Memory B cell (primary cell): ENCODE measurements at places on chromosomes 2 and 18.
A peak's percentile ranks its signal among the peaks of the same experiment; 100 is the strongest.

DNA sequence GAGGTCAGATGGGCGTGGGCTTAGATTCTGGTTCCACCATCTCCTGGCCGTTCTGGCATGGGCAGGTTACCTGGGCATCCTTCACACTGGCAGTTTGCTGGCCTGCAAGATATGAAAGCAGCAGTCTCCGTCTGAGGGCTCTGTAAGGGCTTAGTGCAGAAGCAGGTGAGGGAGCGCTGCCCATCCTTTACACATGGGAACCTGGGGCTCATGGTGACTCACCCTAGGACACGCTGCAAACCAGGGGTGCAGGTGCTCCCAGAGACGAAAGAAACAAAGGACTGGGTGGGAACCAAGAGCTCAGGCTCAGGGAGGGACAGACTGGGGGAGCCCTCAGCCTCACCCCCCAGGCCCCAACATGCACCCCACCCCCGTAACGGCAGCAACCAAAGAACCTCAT, 10.7 kb upstream of the ID2 start:
- DNase-seq, result no peak

GRCh38 chr2:714005-714741, 37.0 kb upstream of the TMEM18 start:
- DNase-seq, result peak; percentile 48

GRCh38 chr2:207847807-207848544, 78.3 kb upstream of the FZD5 start:
- no peak for DNase-seq

DNA sequence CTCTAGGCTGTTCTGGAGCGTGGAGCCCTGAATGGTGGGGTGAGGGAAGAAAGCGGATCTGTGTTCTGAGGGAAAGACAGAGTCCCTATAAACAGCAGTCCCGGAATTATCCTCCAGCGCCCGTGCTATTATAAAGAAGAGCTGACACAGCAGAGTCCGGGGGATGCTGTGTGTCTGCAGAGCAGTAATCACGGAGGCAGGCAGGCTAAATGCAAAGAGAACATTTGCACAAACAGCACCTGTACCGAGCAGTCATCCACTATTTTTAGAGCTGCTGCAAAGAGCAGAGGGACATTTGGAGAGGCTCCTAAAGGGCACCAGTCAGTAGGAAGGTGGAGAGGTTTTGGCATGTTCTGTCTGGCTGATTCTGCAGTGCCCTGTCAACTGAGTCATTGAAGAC, 293.8 kb upstream of the SLC14A2 start:
- DNase-seq, result no peak

- no peak for DNase-seq
Observed at GRCh38 chr2:41197781-41198180, 745.9 kb upstream of the SLC8A1 start.

- no peak for DNase-seq
Observed at GRCh38 chr2:68237404-68237803, 14.9 kb downstream of the PPP3R1 start.

DNA sequence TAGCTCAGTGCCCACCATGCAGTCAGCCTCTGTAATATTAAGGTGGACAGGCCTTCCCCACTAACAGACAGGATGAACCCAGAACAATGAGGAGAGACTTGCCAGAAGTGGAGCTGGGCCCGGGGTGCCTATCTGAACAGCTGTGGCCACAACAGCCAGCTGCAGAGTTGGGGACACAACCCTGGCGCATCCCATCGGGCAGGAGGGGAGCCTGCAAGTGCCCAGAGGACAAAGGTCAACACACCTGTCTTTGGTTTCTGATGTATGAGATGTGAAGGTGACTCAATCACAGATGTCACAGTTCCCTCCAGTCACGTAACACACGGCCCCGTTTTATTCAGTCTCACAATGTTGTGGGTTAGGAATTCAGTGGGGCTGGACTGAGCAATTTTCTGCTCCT, 48.2 kb upstream of the TAF1B start:
- DNase-seq, result no peak

DNA sequence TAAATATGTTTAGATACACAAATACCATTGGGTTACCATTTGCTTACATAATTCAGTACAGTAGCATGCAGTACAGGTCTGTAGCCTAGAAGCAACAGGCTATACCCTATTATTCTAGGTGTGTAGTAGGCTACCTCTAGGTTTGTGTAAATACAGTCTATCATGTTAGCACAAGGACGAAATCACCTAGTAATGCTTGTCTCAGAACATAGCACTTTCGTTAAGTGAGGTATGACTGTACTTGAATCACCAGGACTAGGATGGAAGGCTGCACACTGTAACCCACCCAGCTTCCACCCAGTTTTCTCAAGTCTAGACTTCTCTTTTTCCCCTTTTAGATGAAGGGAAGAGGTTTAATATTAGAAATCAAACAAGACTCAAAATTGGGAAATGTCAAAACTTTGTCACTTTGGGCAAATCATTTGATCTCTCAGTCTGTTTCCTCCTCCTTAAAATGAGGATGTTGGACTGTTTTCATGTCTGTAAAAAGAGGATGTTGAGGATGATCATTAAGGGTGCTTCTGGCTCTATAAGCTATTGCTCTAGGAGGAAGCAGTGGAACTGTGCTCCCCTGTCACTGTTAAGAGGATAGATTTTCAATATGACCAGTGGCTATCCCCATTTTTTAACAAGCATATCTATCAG, 3.7 kb upstream of the SOCS6 start:
- DNase-seq, result no peak

- DNase-seq, result no peak
Observed at GRCh38 chr2:19797243-19797810, 104.5 kb downstream of the TTC32 start.

DNA sequence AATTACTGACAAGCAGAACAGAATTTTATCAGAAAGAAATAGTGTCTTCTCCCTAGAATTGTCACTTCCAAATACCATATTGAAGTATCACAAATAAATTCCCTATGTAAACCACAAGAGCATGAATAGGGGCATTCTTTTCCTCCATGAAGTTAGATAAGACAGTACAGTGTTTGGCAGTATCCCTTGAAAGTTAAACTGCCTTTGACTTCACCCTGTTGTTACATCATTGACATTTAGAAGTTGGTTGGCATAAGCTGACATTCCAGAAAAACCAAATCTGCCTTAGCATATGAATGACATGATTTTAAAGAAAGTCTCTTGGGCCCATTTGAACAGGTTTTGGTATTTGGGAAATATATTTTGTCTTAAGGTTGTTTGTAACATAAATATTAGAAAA, 50.2 kb upstream of the OSR1 start:
- DNase-seq, result no peak

DNA sequence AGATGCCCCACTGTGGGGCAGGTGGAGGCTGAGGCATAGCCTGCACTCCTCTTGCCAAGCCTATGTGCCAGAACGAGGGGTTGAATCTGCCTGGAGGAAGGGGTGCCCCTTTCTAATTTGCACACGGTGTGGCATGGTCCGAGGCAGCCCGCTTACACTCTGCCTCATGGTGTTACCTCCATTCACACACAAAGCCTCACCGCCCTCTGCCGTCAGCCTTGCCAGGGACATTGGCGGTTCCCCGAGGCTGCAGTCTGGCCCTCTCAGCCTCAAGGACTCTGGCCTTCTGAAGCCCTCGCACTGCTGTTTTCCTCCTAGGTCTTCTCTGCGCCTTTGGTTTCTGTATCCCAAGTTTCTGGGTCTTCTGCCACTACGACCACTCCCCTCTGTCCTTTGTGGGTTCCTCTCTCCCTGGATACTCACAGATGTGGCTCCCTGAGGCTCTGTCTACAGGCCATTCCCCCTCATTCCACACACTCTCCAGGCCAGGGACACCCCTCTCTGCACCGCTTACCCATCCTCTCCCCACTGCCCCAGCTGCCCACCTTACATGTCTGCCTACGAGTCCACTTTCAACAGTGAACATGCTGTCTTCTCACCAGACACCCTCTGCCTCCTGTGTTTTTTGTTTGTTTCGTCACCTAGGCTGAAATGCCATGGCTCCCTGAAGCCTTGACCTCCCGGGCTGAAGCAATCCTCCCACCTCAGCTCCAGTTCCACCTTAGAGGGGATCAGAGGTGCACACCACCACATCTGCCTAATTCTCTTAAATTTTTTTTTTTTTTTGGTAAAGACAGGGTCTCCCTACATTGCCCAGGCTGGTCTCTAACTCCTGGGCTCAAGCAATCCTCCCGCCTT, 7.9 kb upstream of the ASPRV1 start:
- DNase-seq, result no peak

DNA sequence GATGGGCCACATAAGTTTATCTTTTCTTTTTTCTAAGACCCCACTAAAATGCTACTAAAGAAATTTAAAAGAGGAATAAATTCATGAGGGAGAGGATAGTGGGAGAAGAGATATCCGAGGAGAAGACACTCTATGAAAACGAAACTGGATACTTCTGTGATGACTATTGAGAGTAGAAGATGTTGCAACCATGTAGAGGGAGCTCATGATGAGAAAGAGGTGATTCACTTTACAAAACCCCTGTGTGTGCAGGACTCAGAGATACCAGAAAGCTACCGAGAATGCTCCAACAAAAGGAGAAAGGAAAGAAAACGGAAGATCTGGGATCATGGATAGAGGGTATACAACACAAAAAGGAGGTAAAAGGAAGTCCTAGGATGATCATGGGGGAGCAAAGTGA, 34.9 kb downstream of the SLC38A11 start:
- DNase-seq, result no peak

DNA sequence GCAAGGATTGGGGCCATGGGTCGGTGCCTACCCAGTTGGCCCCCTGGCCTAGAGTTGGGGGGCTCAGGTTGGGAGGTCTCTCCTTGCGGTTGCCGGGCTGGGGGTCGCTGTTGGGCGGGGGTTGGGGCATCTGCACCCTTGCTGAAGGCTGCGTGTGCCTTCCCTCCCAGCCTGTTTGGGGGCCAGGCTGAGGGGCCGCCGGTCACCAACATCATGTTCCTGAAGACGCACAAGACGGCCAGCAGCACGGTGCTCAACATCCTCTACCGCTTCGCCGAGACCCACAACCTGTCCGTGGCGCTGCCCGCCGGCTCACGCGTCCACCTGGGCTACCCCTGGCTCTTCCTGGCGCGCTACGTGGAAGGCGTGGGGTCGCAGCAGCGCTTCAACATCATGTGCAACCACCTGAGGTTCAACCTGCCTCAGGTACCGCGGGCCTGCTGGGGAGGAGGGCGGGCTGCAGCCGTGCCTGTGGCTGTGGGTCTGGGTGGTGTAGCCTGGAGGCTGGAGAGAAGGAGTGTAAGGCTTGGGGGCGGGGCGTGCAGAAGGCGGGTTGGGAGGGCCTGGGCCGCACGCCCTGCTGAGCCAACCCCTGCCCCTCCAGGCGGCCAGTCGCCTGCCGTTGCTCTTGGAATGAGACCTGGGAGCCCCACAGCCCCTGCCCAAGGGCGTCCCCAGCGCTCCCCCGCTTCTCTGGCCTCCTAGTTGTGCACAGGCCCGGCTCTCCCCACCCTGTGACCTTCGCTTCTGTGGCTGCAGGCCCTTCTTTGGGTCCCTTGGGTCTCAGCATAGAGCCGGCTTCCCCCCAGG, 7.2 kb upstream of the NEU4 start:
- DNase-seq, result no peak

GRCh38 chr2:237630216-237631000, 3.0 kb downstream of the LRRFIP1 start:
- DNase-seq, result no peak

- DNase-seq, result no peak
Observed at GRCh38 chr18:50099725-50100407, 95.1 kb downstream of the MYO5B start.

DNA sequence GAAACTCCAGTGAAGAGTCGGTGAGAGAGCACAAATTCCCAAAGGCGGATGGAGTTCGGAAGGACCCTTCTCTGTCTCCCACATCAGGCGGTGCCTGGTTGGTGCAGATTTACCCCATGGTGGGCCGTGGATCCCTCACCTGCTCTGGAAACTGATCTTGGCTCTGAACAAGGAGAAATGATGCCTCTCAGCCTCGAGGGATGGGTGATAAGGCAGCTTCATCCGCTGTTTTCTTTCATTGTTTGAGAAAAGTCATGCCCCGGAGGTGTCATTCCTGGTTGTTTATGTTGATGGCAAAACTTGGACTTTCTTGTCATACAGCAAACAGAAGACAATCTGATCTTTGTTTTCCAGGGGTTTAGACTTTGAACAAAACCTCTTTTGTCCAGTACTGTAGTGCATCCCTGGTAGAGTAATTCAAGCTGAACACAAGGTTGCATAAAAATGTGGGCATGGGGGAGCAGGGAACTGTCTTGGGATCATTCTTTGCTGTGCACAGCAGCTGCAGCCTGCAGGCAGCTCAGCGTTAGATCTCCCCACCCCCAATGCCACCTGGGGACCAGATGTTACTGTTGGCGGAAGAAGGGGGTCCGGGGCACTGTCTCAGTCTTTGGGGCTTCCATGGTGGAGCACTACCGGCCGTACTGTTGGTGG, 81.3 kb downstream of the NFATC1 start:
- DNase-seq, result no peak

DNA sequence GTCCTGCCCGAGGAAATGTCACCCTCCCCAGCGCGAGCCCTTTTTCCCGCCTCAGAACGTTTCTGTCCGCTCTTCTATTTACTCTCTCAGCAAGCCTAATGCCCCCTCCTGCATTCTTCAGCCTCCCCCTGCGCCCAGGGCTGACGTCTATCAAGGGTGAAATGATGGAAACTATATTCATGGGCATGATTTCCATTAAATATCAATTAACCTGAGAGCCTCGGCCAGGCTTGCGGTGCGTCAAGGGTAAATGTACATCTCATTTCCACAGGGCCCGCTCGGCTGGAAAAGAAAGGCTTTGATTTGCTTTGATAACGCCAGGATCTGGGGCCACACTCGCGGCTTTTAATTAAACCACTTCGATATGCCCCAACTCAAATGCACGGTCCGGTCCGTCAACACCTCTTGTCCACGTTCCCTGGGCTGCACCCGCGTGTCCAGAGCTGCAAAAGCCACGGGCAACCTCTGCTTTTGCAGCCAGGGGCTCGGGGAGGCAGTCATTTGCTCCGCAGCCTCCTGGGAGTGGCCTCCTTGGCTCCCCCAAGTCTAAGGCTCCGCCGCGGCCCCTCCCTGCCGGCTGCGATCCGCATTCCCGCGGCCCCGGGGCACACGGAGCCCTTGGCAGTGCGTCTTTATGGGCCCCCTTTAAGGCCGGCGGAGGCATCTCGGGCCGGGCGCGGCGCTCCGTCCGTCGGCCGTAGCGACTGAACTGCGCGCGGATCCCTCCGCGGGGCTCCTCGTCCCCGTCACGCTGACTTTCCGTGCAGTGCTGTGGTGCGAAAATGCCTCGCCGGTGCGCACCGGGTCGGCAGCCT, at the start of gene HOXD8:
HOXD8 (plus strand) TSS at position 724 of the 815 bp plus-strand sequence. CDS start 662 bp downstream, outside the sequence.
- no peak for DNase-seq

DNA sequence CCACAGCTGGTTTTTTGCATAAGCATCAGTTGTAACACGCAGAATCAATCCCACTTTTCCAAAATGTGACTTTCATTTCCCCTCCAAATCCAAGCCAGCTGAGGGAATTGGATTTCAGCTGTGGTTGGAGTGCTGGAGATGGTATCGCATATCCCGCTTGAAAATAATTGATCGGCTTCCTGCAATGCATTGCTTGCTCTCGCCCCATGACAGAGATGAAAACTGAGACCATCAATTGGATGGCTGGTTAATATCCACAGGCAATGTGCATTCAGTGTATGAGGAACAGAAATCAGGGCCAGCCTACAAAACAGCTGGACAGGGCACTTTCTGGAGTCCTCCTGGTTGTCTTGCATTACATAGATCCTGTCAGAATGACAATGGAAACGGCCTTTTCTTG, 135.3 kb downstream of the MAIP1 start:
- DNase-seq, result no peak
